ENCODE measurements at places on chromosomes 3 and 15. TPM values are rescaled to one million over a fixed set of nuclear protein-coding genes. Genes with fewer than 3 reads are reported as not detected.

GRCh38 chr15:36447373-36447772 lies 132.1 kb upstream of the CDIN1 start:
- no peak for DNase-seq

DNA sequence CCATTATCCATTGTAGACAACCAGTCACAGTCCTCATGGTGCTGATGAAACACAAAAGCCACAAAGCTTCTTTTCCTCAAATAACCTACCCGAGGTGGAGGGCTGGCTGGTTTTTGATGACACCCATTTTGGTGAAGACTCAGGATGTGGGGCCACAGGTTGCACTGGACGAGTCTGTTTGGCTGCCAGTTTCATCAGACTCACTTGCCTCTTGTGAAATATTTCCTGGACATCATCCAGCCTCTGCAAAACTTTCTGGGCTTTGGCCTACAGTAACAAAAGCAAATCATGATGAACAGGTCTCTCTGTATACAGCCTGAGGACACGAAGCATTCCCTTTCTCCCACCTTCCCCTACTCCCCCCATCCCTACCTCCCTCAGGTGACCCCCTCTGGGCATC lies 42.2 kb downstream of the B3GNT5 start:
- DNase-seq, result no peak

GRCh38 chr3:65814845-65815578 lies 223.7 kb downstream of the MAGI1 start:
- no peak for DNase-seq

GRCh38 chr3:9411302-9411701 lies 13.9 kb downstream of the SETD5 start:
- no peak for DNase-seq

DNA sequence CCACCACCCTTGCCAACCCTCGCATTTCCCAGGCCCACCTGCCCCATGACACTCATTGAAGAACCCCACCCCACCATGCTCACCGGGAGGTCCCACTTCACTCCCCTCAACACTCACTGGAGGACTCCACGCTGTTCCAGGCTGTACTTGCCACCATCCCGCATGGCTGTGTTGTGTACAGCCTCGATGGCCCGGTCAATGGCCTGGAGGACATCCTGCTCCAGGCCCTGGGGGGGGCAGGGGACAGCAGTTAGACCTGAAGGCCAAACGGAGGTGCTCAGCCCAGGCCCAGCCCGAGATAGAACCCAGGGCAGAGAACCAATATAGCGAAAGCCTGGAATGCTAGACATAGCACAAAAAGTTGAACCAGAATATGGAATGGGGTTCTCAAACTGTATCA lies 2.9 kb downstream of the NCKIPSD start:
- no peak for DNase-seq

Gene ALPK3
- 3.1 TPM for polyA plus RNA-seq

Gene CMTM7
- 26.0 TPM for polyA plus RNA-seq

Gene CYP8B1
- polyA plus RNA-seq, result 4.3 TPM

All from kidney (tissue), 22 donors.